Calu3 (cell line): ENCODE measurements at places on chromosomes 16 and 17.

GRCh38 chr17:44733753-44734152 lies 25.0 kb upstream of the ADAM11 start:
- H3K4me1 ChIP-seq: no peaks in the 10 kb centered on the region
- H3K4me3 ChIP-seq: no peak overlapping the region
- no peaks in the 10 kb centered on the region for H3K27me3 ChIP-seq
- DNase-seq: peak; percentile 45

DNA sequence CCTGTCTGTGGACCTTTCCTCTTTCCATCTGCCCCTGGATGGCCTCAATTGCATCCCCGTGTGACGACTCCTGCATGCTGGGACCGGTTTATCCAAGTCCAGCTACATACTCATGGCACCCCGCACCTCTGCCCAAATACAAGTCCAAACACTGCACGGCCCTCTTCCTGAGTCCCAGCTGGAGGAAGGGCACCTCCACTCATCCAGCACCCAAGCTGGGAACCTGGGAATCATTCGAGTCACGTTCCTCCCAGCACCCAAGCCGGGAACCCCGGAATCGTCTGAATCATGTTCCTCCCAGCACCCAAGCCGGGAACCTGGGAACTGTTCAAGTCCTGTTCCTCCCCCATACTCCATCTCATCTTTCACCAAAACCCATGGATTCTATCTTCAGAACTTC lies 10.2 kb downstream of the TRARG1 start:
- H3K27me3 ChIP-seq: peaks cover 38% of the 10 kb centered on the region
- H3K36me3 ChIP-seq: peaks cover 25% of the 10 kb centered on the region
- peak overlapping the region; percentile 22 for H3K27ac ChIP-seq
- peaks cover 15% of the 10 kb centered on the region for H3K4me1 ChIP-seq

DNA sequence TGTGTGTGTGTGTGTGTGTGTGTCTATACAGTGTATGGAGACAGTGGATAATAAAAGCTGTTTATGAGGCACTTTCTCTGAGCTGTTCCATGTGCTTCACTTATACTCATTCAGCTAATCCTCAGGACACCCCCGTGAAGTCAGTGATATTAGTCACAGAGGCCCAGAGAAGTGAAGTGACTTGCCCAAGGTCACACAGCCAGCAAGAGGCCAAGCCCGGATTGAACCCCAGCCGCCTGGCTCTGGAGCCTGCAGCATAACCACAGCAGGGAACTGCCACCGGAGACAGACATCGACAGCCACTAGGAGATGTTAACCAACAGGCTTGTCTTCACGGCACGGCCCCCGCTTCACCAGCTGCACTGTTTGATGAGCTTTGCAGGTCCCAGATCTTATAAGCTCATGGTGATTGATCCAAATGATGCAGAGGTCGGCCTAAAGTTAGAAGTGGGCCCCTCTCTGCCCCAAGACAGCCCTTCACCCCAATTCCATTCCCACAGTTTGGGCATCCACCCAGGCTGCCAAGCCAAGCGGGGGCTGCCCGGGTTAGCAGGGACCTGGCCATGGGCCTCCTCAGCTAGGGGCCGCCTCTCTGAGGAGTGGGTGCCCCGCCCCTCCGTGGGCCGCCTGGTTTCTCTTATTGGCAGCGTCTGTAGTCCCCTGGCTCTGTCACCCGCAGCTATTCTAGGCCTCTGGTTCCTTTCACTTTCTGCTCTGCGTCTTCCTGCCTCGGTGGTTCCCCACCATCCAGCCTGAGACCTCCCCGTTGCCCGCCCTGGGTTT lies 30.9 kb downstream of the SOCS1 start:
- no peak for DNase-seq
- H3K27me3 ChIP-seq: no peaks in the 10 kb centered on the region
- peaks cover 4% of the 10 kb centered on the region for H3K4me1 ChIP-seq

DNA sequence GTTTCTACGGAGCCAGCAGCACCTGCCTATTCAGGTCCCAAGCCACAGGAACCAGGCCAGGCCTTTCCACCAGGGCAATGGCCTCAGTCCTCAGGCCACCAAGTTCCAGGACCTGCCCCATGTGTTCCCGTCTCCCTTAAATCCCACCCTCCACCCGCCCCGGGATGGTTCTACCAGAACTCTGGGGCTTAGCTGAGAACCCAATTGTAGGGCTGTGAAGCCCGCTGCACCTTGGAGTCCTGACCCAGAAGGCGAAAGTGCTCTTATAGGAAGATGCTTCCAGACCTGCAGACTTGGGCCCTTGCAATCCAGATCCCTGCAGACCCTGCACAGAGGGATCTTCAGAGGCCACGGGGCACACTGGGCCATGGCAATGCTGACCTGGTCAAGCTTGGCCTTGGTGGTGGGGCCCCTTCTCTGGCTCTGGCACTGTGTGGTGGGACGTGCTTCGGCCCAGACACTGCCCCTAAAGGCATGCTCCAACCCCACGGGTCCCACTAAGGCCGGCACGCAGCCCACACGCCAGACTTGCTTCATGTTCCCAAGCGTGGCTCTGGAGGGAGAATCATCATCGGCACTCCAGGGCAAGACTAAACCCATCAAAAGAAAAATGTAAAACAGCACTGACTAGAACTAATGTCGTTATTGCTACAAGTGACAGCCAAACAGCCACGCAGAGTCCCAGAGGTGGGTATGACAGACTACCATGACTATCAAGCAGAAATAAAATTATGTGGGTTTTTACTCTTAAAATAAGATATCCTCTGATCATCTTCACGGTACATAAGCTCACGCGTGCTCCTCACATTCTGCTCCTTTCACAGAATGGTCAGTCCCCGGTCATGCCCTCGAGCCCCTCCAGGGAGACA lies 41.3 kb upstream of the ATP2A3 start:
- peaks cover 10% of the 10 kb centered on the region for H3K4me1 ChIP-seq
- H3K4me3 ChIP-seq: no peak overlapping the region
- no peak for DNase-seq

GRCh38 chr17:50863221-50863843 lies 2.8 kb downstream of the TOB1 start:
- no peaks in the 10 kb centered on the region for H3K27me3 ChIP-seq
- H3K36me3 ChIP-seq: peaks cover 81% of the 10 kb centered on the region

- no peaks in the 10 kb centered on the region for H3K4me1 ChIP-seq
- no peaks in the 10 kb centered on the region for H3K36me3 ChIP-seq
- no peak overlapping the region for H3K27ac ChIP-seq
- H3K4me3 ChIP-seq: no peak overlapping the region
These were observed 161.7 kb downstream of the SOX9 start for GRCh38 chr17:72282439-72283029.

DNA sequence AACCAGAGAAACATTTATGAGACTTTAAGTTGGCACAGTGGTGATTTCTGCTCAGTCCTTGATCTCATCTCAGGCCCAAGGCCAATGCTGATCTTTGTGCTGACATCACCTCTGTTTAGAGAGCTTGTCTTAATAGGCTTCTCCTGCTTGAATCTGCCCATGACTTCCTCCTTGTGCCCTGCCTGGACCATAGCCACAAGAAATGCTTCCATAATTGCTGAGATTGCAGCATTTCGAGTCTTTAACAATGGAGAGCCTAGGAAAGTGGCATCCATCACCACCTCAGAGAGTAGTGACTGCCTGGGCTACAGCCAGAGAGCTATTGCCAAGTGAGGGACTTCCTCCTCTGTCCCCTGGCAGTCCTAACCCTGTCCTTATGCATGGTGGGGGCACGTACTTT lies 25.1 kb upstream of the MMP2 start:
- no peak overlapping the region for H3K27ac ChIP-seq
- H3K36me3 ChIP-seq: no peaks in the 10 kb centered on the region
- H3K4me3 ChIP-seq: no peak overlapping the region
- H3K27me3 ChIP-seq: peaks cover 22% of the 10 kb centered on the region

GRCh38 chr17:51071556-51071955 lies 49.1 kb downstream of the SPAG9 start:
- peaks cover 6% of the 10 kb centered on the region for H3K36me3 ChIP-seq
- H3K27me3 ChIP-seq: no peaks in the 10 kb centered on the region
- H3K4me3 ChIP-seq: no peak overlapping the region
- no peaks in the 10 kb centered on the region for H3K4me1 ChIP-seq
- H3K27ac ChIP-seq: no peak overlapping the region

- H3K4me1 ChIP-seq: peaks cover 66% of the 10 kb centered on the region
- no peak overlapping the region for H3K4me3 ChIP-seq
- peaks cover 13% of the 10 kb centered on the region for H3K36me3 ChIP-seq
These were observed 18.7 kb downstream of the KRT9 start for GRCh38 chr17:41553176-41553575.

GRCh38 chr17:43832976-43833829 lies at the start of gene MPP3:
Gene MPP3, minus strand, starts transcription at chr17:43833146. Its CDS starts 1,240 bp downstream, at chr17:43831906.
- H3K27ac ChIP-seq: peak within 1 kb of the TSS; percentile 69
- H3K4me3 ChIP-seq: peak within 1 kb of the TSS; percentile 75
- H3K36me3 ChIP-seq: peaks cover 40% of the 10 kb centered on the region
- peaks cover 15% of the 10 kb centered on the region for H3K4me1 ChIP-seq
- peak; percentile 87 for DNase-seq
- peaks cover 8% of the 10 kb centered on the region for H3K27me3 ChIP-seq

DNA sequence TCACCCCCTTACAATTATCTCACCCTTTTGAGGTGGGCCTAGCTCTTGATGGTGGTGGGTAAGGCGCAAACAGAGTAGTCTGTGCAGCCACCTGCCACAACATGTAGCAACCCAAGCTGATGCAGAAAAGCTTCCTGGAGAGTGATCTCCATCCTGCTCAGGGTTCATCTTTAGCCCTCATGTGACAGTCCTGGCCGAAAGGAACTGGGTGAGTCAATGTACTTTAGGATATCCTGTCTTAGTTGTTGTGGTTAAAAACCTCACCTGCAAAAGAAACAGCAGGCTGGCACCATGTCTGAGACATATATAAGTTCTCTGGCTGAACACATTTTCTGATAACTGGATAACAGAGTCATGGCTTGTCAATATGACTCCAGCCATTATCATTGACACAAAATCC lies 183.5 kb upstream of the CPHXL start:
- H3K27me3 ChIP-seq: peaks cover 12% of the 10 kb centered on the region
- H3K27ac ChIP-seq: no peak overlapping the region
- H3K4me1 ChIP-seq: no peaks in the 10 kb centered on the region
- no peak for DNase-seq

GRCh38 chr17:45144199-45145034 lies 3.9 kb upstream of the HEXIM1 start:
- H3K27me3 ChIP-seq: peaks cover 14% of the 10 kb centered on the region
- H3K36me3 ChIP-seq: peaks cover 52% of the 10 kb centered on the region
- no peak for DNase-seq
- H3K27ac ChIP-seq: peak overlapping the region; percentile 30

DNA sequence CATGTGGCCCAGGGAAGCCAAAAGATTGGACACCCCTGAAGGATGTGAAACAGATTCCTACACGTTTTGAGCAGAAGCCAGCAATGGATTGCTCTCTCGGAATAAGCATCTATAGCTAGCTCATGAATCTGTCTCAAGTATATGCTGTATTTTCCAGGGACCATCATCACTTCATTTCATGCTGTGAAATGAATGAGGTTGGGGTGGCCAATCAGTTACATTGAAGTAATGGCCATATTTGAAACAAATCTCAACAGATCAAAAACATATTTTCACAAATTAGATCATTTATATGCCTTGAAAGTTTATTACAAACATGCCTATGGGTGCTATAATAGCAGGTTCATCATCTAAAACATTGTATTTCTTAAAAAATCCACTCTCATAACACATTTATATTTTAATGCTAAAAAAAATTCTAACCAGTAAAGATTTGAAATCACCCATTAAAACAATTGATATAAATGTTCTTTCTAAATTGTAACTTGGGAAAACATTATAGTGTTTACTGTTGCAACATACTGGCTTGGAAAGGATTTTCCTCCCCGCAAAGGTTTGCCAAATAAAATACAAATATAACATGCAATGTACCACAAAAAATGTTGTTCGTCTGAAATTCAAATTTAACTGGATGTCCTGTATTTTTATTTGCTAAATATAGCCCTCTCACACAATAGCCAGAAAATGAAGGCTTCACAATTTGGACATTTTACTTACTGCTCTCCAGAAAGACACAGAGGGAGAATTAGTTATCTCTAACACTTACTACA lies 743.6 kb downstream of the KCNJ2 start:
- no peaks in the 10 kb centered on the region for H3K27me3 ChIP-seq

- no peaks in the 10 kb centered on the region for H3K36me3 ChIP-seq
- no peak overlapping the region for H3K27ac ChIP-seq
- DNase-seq: no peak
- H3K4me1 ChIP-seq: no peaks in the 10 kb centered on the region
These were observed 45.9 kb downstream of the ABAT start for GRCh38 chr16:8720080-8720966.

GRCh38 chr16:84741340-84741830 lies 41.6 kb downstream of the USP10 start:
- H3K36me3 ChIP-seq: peaks cover 47% of the 10 kb centered on the region
- peak overlapping the region; percentile 53 for H3K27ac ChIP-seq
- peaks cover 56% of the 10 kb centered on the region for H3K4me1 ChIP-seq
- no peak overlapping the region for H3K4me3 ChIP-seq
- H3K27me3 ChIP-seq: no peaks in the 10 kb centered on the region
- peak; percentile 19 for DNase-seq

GRCh38 chr17:65312718-65313377 lies 175.7 kb downstream of the RGS9 start:
- H3K27me3 ChIP-seq: peaks cover 76% of the 10 kb centered on the region
- no peaks in the 10 kb centered on the region for H3K4me1 ChIP-seq
- no peaks in the 10 kb centered on the region for H3K36me3 ChIP-seq
- H3K4me3 ChIP-seq: no peak overlapping the region
